CD4-positive, alpha-beta T cell treated with Interleukin-6 at 100 ng/mL for 8 hours (primary cell): ENCODE measurements at places on chromosomes 2 and 18.

DNA sequence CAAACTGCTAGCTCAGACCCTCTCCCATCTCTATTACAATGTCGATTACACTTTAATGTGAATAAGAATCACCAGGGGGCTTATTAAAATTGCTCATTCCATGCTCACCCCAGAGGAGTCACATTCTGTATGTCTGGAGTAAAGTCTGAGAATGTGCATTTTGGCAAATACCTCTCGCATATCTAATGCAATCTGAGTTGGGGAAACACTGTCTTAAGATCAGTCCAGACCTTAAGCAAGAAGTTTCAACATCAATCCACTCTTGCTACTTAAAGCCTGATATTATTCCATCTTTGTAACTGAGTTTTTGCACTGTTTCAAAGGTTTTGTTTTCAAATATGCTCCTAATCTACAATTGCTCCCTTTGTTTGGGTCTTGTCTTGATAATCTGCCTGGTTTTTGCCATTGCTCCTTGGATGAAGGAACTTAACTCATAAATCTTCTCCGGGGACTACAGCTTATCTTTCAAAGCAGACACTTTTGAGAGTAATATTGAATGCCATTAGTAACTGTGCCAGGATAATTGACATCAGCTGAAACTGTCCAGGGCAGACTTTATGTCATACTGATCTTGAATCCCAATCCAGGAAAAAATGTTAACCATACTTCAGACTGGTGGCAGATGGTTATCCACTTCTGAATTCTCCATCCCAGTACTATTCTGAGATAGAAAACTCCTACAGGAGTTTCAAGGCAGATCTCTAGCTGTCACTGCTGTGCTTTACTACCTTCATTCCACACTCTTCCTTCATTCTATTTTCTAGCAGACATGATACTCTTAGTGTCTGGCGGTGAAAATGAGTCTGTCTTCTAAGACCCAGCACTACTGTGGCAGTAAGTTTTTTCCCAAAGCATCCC, 200.9 kb downstream of the ERBB4 start:
- DNase-seq: no peak

- no peak for DNase-seq
Observed at GRCh38 chr2:83067947-83068346, 1391.1 kb downstream of the SUCLG1 start.

- DNase-seq: no peak
Observed at GRCh38 chr18:27493182-27493581, 308.1 kb upstream of the CHST9 start.

- no peak for DNase-seq
Observed at GRCh38 chr2:15909736-15910135, 30.6 kb upstream of the MYCN start.

- no peak for DNase-seq
Observed at GRCh38 chr2:72864500-72864899, 22.7 kb upstream of the SPR start.

- DNase-seq: no peak
Observed at GRCh38 chr18:8380006-8380405, 229.2 kb upstream of the RAB12 start.

- no peak for DNase-seq
Observed at GRCh38 chr2:46970334-46971288, 55.0 kb upstream of the MCFD2 start.

GRCh38 chr2:224885836-224886547, 156.3 kb downstream of the DOCK10 start:
- DNase-seq: peak; percentile 2

- no peak for DNase-seq
Observed at GRCh38 chr2:10499911-10500521, 51.9 kb upstream of the ODC1 start.

DNA sequence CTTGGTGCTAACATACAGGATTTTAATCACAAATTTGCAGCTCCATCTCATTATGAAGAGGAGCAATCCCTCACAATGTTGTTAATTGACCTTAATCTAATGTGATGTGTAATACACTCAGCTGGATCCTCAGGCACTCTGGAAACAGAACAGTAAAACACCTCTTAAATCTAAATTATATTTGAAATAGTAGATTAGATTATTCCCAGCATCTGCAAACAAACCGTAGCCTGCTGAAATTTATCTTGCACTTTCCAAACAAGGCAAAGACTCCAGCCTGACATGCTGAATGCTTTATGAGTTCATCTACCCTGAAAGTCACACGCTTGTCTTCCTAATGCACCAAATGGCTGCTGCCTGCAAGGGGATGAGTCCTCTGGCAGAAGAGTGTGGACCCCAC, 402.3 kb upstream of the GYPC start:
- DNase-seq: no peak

DNA sequence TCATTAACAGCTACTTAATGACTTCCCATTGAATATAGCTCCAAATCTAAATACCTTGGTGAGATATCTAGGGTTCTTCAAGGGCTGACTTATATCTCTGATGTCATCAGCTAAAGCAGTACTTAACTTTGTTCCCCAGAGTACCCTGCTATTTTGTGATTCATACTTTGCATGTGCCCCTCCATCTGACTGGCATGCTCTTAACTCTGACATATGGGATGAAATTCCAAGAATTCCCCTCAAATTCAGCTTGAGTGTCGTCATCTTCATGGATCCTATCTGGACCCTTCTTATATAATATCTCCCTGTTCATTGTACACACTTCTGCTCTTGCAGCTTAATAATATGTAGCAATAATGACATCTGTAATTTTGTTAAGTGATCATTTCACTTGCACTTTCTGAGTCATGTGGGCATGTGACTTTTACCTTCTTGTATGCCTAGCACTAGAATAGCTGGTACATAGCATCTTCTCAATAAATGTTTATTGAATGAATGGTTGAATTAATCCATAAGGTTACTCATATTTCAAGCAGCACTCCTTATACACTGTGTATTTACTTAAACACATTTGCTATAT, 172.9 kb downstream of the WDR7 start:
- DNase-seq: no peak

GRCh38 chr2:161010503-161011015, 149.7 kb upstream of the TANK start:
- DNase-seq: no peak

GRCh38 chr2:183078163-183078463, 434 bp upstream of the DUSP19 start:
- DNase-seq: peak; percentile 1

DNA sequence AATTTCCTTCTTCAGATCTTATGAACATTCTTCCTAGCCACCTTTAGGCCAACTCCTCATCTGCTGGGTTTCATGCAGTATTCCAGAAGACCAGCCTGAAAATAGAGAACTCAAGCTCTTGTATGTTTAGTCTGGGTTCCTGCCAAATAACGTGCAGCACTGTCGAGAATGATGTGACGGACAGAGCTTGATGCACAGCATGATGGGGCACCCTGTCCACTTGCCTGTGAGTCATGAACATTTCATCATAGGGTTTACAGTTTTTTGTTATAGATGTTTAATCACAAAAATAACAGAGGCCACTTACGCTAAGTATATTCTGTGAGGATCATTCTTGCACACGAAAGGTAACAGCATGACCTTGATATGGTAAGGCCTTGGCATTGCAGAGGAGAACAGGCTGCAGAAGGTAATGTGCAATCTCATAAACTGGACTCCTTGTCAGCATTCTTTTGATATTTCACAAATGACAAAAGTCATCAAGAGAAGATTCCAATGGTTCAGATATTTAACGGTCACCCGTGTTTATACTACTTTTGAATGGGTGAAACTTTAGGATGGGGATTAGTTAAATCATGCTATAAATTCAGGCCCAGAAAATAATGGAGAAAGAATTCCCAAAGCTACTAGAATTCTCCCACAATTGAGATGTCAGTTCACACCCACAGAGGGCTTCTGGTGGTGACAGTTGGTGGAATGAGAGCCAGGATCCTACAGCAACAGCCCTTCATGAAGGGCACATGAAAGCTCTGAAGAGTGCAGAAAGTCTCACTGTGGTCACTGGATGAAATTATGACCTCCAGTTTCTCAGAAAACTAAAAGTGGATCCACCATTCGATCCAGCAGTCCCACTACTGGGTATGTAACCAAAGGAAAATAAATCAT, 396.1 kb upstream of the RAB12 start:
- no peak for DNase-seq

DNA sequence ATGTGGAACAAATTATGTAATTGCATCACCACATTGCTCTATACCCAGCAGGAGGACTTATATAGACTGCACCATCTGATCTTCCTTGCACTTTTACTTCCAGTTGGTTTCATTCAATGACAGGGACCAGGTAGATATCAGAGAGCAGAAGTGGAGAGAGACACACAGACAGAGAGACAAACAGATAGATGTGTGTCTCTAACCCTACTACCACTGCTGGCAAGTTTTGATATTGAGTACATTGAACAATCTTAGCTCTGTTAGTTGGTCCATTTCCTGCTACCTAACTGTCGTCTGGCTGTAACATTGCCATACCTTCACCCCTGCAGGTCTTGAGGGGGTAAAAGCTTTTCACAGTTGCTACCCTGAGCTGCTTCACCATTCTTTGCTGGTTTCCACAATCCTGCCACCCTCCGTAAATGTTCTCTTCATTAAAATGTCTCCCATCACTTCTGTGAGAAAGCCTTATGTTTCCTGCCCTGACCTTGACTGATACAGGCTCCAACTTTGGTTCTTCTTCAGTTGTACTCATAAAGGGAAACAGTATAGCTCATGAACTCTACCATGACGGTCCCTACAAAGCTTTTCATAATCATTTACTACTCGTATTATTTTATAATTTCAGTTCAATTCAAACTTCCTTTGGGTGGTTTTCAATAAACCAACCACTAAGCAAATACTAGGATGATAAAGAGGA, 62.3 kb upstream of the ITGA4 start:
- no peak for DNase-seq

DNA sequence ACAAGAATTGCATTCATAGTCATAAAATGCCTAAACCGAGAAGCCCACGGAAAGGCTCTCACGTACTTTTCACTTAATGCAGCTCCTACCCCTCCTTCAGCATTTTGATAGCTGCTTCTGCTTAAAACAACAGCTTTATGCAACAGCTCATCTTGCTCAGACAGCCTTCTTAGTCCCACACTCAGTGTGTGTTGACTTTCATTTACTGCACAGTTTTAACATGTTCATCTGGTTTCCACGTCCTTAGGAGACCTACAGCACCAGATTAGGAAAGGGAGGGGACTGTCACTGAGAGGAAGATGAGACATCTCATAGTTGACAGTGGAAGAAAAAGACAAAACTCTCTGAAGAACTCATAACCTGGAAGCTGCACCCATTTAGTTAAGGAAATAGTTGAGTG, 435.4 kb downstream of the SETBP1 start:
- no peak for DNase-seq

GRCh38 chr18:50127516-50128210, 67.3 kb downstream of the MYO5B start:
- DNase-seq: no peak

- no peak for DNase-seq
Observed at GRCh38 chr2:100832885-100833284, 12.9 kb downstream of the NPAS2 start.

DNA sequence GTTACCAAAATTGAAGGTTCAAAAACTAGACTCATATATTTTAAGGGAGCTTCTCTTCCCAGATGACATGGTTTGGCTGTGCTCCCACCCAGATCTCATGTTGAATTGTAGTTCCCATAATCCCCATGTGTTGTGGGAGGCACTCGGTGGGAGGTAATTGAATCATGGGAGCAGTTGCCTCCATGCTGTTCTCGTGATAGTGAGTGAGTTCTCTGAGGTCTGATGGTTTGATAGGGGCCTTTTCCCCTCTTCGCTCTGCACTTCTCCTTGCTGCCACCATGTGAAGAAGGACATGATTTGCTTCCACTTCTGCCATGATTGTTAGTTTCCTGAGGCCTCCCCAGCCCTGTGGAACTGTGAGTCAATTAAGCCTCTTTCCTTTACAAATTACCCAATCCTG, 140.1 kb downstream of the MAIP1 start:
- no peak for DNase-seq

DNA sequence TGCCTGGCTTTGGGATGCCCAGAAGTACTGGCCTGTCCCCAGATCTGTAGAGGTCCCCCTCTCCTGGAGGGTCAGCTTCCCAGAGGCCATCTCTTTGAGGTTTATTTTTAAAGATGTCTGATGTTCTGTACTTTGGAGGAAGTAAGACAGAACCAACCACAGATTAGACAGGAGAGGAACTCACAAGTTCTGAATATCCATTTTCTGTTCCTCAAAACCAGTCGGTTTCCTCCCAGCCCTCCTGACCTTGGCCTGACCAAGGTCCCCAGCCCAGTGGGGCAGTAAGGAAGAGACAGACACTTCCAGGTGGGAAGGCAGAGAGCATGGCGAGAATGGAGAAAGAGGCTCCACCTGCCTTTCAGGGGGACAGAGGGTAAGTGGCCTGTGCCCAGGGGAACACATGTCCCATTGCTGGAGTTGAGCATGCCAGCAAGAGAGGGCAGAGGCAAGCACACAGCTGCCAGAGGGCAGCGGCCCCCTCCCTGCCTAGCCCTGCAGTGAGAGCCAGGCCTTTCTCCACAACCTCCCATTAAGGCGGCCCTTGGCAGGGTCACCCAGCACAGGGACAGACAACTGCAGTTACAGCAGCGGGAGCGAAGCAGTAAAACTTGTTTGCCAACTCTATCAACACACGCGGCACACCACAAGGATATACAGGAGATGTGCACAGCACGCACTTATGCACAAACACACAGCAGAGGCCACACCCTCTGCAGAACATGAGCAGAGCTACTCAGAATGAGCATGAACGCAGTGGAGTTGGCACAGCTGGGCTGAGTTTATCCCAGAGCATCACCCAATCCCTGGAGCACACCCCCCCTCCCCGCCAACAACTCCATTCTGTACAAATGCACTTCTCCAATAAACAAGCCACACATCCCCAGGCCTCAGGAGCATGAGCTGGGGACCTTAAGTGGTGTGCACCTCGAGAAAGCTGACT, 18.5 kb upstream of the SEMA4C start:
- no peak for DNase-seq

- DNase-seq: no peak
Observed at GRCh38 chr2:96729748-96730147, 10.1 kb downstream of the LMAN2L start.

GRCh38 chr18:49708662-49709346, 104.5 kb downstream of the ACAA2 start:
- DNase-seq: no peak
